ENCODE measurements at places on chromosomes 4 and X.

- no peak for DNase-seq
Measured at GRCh38 chr4:108777388-108777787, 14.5 kb upstream of the ETNPPL start.

- DNase-seq, result peak; percentile 5
Measured at GRCh38 chrX:12447448-12448064, 309.3 kb downstream of the FRMPD4 start.

- no peak for DNase-seq
Measured at GRCh38 chrX:7190157-7190556, 42.2 kb upstream of the PUDP start.

- no peak for DNase-seq
Measured at GRCh38 chrX:8201896-8202331, 30.8 kb upstream of the VCX2 start.

- no peak for DNase-seq
Measured at GRCh38 chrX:102129473-102129872, 4.0 kb downstream of the TCEAL2 start.
